Tibial nerve (tissue), 4 donors: ENCODE measurements at places on chromosomes 1 and 21.
A peak's percentile ranks its signal among the peaks of the same experiment; 100 is the strongest.

DNA sequence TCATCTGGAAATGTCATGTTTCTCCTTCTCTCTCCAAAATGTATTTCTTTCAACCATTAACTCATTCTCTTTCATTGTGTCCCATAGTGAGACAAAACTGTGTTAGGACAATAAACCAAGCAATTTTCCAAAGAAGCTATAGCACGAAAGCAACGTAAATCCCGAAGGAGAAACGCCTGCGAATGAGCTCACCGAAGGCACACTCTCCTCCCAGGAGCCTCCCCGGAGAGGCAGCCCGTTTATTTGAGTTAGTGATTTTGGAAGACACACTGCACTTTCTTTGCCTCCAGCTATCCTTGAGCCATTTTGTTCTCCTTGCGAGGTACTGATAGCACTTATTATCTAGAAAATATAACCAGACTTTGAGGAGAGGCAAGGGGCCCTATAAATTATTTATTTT is 41.2 kb downstream of the RSPH1 start:
- H3K36me3 ChIP-seq = no peaks in the 10 kb centered on the region
- no peaks in the 10 kb centered on the region for H3K4me1 ChIP-seq
- DNase-seq = no peak
- no peak overlapping the region for H3K27ac ChIP-seq
- no peaks in the 10 kb centered on the region for H3K27me3 ChIP-seq
- H3K4me3 ChIP-seq = no peak overlapping the region

DNA sequence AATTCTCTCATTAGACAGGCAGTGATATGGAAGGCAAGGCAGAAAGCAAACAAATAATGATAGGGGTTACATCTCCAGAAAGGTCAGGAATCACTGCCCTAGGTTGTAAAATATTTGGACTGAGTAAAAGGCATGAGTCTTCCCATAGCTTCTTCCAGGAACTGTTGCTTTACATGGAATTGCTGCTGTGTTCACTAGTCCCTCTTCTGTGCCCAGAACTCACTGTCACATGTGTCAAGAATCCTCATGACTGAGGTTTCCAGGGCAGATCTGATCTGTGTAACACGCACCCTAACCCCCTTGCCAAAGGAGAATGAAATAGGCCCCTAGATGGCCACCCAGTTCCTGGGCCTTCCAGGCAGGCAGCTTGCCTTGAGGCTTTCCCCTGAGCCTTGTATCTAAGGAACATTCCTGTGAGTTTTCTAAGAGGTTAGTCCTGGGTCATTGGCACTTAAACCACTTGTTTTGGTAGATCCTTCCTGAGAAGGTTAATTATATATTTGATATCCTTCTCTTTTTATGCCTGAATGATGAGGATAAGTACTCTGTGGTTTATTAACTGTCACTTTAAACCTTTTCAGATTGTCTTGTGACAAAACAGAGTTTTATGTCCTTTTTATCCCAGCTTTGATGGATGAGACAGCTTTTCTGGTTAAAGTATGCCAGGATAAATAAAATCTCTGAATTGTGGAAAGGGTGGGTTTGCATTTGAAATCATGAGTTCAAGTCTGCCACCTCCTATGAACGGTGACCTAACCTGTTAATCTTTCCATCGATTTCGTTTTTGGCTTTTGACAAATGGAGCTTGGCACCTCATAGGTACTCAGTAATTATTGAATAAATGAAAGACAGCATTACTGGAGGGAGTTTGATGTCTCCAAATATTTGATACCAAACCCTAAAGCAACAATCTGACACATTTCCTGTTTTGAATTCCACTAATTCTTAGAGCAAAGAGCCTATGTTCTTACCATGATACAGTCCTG is 163.3 kb downstream of the DHRS3 start:
- no peak for DNase-seq
- no peak overlapping the region for H3K4me3 ChIP-seq
- H3K27ac ChIP-seq = peak overlapping the region; percentile 71

DNA sequence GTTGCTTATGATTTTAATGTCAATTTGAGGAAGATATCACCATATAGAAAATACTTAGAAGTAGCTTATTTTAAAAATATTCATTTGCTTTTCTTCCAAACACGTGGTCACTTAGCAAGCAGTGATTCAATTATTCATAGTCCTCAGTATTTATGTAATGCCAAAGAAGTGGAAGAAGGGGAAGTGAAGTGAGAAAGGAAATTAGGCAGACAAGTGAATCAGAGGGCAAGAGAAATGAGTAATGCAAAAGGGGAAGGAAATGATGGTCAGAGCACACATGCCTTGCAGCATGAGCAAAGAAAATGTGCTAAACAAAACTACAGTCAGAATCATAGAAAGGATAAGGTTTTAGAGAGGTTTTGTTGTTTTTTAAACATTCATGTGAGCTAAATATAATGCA is 31.8 kb downstream of the SDCCAG8 start:
- peak overlapping the region; percentile 53 for H3K27ac ChIP-seq
- no peak for DNase-seq
- H3K36me3 ChIP-seq = peaks cover 69% of the 10 kb centered on the region
- H3K4me3 ChIP-seq = no peak overlapping the region
- H3K27me3 ChIP-seq = no peaks in the 10 kb centered on the region

DNA sequence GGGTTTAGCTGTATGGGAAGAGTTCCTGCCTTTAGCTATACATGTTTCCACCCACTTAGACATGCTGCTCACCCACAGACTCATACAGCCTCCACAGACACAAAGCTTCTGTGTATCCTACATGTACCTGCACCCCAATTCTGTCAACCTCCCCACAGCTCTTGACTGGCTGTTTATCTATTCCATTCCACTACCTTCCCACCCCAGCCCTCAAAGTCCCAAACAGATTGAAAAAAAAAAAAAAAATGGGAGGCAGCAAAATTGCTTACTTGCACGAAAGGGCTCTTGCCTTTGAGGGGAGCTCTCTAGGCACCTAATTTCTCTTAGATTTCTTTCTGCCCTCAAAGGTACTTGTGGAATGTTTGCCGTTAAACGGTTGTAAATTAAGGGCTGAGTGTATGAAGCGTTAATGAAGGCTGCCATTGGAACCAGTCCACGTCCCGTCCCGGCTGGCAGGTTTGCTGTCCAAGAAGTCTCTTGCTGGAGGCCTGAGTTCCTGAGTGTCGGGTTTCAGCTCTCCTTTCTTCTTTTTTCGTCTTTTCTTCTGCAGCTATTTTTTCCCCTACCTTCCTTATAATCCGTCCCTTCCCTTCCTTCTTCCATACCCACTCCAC is 43.6 kb downstream of the PBX1 start:
- DNase-seq = no peak
- H3K27ac ChIP-seq = peak overlapping the region; percentile 12
- H3K4me3 ChIP-seq = no peak overlapping the region
- peaks cover 30% of the 10 kb centered on the region for H3K4me1 ChIP-seq

GRCh38 chr1:176811511-176812288 is 348.7 kb downstream of the PAPPA2 start:
- H3K4me1 ChIP-seq = no peaks in the 10 kb centered on the region
- no peak overlapping the region for H3K4me3 ChIP-seq
- no peak for DNase-seq
- no peaks in the 10 kb centered on the region for H3K36me3 ChIP-seq
- H3K27me3 ChIP-seq = no peaks in the 10 kb centered on the region

- no peaks in the 10 kb centered on the region for H3K27me3 ChIP-seq
- peak overlapping the region; percentile 76 for H3K27ac ChIP-seq
- no peak overlapping the region for H3K4me3 ChIP-seq
- peaks cover 76% of the 10 kb centered on the region for H3K36me3 ChIP-seq
- no peak for DNase-seq
Observed at GRCh38 chr1:160129046-160129445, 13.5 kb downstream of the ATP1A2 start.

DNA sequence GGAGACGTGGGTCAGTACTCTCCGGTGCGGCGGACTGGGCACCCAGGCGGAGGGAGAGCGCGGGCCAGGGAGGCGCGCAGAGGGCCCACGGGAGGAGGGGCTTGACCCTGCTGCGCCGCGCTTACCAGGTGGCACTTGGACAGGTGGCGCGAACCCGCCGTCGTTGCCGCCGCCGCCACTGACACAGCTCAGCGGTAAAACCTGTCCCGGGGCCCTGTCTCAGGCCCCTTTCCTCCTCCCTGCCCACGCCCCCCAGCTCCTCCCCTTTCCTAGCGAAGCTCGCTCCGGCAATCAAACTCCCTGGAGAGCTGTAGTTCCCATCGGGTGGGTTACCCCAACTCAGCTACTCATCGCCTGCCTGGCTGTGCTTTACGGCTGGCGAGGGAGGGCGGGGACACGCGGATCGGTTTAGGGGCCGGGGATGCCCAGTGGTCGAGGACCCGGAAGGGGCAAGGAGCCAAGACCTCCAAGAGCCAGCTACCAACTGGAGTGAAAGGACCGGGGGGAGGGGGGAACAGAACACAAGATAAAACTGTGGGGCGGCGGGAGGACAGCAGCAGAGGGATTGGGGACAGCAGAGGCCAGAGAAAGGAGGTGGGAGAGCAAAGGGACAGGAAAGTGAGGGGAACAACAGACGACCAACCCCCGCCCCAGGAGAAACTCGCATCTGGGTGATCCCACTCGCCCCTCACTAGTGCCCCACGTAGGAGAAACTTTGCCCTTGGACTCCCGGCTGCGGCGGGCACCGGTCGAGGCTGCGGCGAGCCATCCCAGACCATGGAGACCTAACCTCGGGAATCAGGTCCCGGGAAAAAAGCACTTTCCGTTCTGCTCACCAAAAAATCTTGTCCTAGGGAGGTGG is 2.9 kb downstream of the GFI1 start:
- peak overlapping the region; percentile 50 for H3K4me3 ChIP-seq
- DNase-seq = no peak
- peaks cover 70% of the 10 kb centered on the region for H3K4me1 ChIP-seq
- no peaks in the 10 kb centered on the region for H3K36me3 ChIP-seq
- peaks cover 97% of the 10 kb centered on the region for H3K27me3 ChIP-seq

DNA sequence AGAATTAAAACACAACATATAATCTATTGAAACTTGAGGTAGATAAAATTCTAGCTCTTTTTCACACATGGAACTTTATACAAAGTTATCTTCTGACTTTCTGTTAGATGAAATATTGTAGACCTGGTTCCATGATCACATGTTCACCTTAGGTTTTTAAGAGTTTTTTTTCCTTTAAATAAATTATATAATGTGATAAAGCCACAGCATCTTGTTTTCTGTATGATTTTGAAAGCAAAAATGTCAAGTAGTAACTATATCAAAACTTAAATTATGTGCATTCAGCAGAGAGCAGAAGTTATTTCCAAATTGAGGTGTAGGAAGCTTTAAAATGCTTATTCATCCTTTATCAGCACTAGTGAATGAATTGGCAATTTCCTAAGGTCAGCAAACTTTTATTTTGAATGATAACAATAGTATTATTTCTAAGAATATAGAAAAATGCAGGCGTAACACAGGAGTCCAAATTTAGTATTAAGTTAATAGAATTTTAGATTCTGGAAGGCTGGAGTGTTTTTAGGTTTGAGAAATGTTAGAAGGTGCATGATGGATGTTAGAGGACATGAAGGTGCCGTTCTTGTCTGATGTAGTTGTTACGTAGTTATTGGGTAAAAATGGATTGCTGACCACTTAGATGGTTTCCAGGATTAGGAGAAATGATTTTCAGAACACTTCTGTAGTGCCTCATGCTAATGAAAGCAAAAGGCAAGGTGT is 17.5 kb downstream of the BACH1 start:
- H3K27me3 ChIP-seq = no peaks in the 10 kb centered on the region
- no peak overlapping the region for H3K27ac ChIP-seq
- no peak for DNase-seq
- no peak overlapping the region for H3K4me3 ChIP-seq
- H3K4me1 ChIP-seq = no peaks in the 10 kb centered on the region

- H3K4me3 ChIP-seq = no peak overlapping the region
- H3K36me3 ChIP-seq = no peaks in the 10 kb centered on the region
- no peak overlapping the region for H3K27ac ChIP-seq
Observed at GRCh38 chr1:86812286-86812685, 101.6 kb downstream of the SELENOF start.
